Hematopoietic multipotent progenitor cell treated with erythropoietin and hydrocortisone succinate and interleukin-3 and kit ligand, for 4 days (in vitro differentiated cells): ENCODE measurements at places on chromosomes 6 and 20.
A peak's percentile ranks its signal among the peaks of the same experiment; 100 is the strongest.

DNA sequence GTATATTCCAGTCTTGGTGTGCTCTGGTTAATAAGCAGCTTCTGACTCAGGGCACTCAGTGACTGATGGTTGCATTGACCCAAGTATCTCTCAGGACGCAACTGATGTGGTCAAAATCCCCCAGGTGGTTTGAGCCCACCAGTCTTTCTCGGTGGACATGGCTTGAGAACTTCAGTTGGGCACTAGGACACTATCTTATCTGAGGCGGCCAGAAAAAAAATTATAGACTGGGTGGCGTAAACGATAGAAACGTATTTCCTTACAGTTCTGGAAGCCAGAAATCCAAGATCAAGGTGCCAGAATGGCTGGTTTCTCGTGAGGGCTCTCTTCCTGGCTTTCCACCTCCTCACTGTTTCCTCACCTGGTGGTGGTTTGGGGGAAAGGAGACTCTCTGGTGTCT lies 52.2 kb downstream of the PPP1R16B start:
- no peak for DNase-seq

DNA sequence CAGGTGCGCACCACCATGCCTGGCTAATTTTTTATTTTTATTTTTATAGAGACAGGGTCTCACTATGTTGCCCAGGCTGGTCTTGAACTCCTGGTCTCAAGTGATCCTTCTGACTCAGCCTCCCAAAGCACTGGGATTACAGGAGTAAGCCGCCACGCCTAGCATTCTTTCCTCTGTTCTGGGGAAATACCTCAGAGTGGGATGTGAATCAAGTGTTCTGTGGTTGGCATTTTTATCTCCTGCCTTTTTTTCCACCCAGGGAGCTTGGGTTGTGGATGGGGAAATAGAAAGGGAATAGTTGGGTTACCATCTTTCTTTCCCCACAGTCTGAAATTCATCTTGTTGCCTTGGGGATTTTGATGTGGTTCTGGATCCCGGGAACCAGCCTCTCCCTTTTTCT lies 24.1 kb downstream of the TFAP2C start:
- no peak for DNase-seq

DNA sequence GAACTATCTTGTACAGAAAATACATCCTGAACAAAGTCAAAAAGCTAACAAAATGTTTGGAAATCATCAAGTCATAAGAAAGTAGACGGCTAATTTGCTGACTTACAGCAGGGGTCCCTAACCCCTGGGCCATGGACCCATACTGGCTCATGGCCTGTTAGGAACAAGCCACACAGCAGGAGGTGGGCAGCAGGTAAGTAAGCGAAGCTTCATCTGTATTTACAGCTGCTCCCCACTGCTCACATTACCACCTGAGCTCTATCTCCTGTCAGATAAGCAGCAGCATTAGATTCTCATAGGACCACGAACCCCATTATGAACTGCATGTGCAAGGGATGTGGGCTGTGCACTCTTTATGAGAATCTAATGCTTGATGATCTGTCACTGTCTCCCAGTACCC lies 115.5 kb downstream of the CDK19 start:
- no peak for DNase-seq

DNA sequence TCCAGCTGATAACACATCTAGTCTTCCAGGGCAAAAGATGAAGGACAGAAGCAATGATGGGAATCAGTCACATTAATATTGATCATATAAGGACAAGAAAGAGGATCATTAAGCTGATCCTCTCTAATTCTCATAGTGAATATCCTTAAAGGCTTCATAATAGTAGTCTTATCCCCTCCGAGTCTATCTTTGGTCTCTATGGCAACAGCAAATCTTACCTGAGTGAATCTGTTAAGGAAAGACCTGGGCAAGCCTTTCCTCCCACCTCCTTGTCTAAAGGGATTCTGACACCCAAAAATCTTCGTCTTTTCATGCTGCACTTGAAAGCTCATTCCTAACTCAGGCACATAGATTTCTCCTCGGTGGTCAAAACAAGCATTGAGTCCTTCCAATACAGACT lies 86.4 kb upstream of the LYRM2 start:
- no peak for DNase-seq

DNA sequence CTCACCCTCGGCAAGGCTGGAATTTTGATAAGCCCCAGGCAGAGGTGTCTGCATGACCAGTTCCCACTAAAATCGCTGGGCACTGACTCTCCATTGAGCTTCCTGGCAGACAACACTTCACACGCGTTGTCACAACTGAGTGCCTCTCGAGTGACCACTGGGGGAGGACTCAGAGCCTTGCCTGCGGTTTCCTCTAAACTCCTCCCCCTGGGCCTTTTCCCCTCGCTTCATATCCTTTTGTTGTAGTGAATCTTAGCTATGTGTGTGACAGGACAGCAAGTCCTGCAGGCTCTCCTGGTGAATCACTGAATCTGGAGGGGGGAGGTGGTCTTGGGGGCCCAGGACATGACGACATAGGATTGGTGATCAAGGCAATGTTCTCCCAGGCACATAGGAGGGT lies 670.8 kb downstream of the PRKN start:
- DNase-seq = peak; percentile 7

- DNase-seq = no peak
Measured at GRCh38 chr6:111713236-111713635, 107.6 kb upstream of the TRAF3IP2 start.

DNA sequence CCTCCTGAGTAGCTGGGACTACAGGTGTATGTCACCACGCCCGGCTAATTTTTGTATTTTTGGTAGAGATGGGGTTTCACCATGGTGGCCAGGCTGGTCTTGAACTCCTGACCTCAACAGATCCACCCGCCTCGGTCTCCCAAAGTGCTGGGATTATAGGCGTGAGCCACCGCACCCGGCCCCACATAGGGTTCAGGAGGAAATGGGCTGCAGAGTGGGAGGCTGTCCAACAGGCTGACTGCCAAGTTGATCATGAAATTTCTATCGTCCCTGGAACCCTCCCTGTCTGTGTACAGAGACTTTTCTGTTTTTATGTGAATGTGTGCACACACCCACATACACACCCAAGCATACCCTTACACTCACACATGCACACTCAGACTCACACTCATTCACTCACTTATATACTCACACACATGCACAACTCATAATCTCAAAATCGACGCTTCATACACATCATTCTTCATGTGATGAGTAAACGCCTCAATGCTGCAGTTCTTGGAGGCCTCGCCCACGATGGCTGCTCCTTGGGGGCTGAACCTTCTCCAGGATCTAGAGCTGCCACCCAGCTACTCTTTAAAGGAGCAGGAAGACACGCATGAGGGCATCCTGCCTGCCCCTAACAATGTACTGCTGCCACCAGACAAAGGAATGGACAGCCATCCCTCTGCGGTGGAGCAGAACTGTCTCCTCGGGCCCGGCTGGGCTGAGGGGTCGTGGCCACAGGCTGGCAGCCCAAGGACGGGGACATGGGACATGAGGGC lies 35.6 kb downstream of the SUN5 start:
- peak; percentile 40 for DNase-seq

DNA sequence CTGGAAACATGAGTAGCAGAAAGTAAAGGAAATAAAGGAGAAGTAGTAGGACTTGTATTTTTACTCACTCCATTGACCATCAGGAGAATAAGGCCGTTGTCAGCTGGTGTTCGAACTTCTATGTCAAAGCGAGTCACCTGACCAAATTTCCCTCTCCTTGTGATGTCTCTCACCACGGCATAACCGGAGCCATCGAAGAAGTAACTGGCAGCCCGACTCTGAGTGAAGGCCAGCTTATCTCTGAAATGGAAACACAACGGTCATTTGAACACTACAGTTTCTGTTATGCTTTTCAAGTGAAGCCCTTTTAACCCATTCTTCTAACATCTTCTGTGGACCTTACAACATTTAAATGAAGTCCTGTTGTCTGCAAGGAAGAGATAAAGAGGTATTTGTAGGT lies 51.7 kb downstream of the FAM229B start:
- no peak for DNase-seq

DNA sequence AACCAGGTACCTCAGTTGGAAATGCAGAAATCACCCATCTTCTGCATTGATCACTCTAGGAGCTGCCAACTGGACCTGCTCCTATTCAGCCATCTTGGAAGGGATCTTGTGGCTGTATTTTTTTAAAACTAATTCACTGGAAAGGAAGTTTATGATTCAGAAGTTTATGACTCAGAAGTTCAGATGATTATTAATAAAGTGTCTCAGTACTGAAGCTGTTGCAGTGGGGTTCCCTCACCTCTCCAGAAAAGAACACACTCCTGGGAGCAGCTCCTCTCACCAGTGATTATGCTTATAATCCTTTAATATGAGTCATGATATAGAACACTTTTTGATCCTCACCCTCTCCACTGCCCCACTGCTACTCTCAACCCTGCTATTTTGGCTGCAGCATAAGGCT lies 291.2 kb upstream of the HS3ST5 start:
- DNase-seq = no peak

DNA sequence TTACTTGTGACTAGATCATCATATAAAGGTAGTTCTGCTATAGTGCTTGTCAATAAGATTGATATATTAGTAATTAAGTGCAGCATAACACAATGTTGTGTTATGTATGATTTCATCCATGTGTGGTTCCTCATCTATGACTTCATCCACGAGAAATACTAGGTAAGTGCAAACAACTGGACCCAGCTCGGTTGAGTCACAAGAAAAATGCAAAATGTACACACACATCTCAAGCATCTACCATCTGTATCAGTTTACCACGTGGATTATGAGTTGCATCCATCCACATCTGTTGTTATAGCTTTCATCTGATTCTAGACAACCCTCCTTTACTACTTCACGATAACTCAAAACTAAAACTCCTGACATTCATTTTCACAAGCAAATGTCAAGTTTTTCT lies 517.0 kb upstream of the CITED2 start:
- DNase-seq = no peak

GRCh38 chr6:90397929-90398674 lies 101.5 kb upstream of the BACH2 start:
- DNase-seq = peak; percentile 67

- peak; percentile 59 for DNase-seq
Measured at GRCh38 chr6:35496841-35497570, at the start of gene TEAD3. Gene TEAD3, minus strand, starts transcription at chr6:35497079.

DNA sequence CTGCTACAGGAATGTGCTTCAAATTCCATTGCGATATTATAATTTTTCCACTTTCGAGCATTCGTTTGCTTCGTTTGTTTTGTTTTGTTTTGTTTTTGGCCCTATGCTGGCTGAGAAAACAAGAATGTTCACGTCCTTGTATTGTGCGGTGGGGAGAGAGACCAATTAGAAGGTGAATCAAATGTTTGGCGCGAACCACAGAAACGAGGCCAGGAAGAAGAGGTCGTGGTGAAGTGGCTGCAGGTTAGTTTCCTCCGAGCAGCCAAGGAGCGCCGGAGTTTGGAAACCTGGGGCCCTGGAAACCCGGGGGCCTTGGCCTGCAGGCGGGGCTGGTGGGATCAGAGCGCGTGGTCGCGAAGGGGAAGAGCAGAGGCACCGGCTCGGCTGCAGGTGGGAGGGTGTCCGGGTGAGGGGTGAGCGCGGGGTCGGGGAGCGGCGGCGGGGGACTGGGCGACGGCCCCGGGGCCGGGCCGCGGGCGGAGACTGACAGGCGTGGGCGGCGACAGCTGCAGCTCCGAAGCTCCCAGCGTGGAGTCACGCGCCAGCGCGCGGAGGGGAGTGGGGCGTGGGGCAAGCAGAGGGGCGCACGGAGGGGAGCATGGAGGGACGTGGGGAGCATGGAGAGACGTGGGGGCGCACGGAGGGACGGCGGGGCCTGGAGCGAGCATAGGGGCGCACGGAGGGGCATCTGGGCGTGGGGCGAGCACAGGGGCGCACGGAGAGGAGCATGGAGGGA lies 141.5 kb upstream of the PDE10A start:
- no peak for DNase-seq

DNA sequence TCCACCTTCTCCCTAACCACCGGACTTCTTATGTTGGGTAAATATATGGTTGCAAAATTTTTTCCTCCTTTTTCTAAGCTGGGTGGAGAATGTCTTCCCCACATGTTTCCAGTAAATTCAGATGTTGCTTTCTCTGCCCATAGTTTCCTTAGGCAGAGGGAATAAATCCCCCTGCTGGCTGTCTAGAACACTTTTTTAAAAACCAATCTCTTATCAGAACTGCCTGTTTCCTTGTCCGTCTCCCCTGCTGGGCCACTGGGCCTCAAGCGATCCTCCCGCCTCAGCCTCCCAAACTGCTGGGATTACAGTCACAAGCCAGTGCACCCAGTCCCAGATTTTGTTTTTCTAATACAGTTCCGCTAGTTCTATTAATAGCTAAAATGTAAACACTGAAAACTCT lies 9.9 kb upstream of the WFDC2 start:
- peak; percentile 52 for DNase-seq

DNA sequence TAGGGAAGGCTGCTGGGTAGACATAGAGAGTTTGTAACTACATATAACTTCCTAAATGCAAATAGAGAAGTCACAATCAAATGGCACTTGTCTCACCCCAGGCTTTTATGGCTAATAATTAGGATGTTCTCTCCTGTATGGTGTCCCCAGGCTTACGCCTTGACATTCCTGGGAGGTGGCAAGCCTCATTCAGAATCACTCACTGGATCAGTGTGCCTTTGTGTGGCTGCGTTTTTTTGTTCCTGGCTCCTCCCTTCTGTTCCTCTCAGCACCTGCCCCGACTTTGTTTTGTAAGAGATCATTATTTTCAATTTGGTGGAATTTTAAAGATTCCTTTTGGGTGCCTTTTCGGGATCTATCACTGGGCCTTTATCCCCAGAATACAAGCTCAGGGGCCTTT lies 5.7 kb downstream of the LAMP5 start:
- no peak for DNase-seq

DNA sequence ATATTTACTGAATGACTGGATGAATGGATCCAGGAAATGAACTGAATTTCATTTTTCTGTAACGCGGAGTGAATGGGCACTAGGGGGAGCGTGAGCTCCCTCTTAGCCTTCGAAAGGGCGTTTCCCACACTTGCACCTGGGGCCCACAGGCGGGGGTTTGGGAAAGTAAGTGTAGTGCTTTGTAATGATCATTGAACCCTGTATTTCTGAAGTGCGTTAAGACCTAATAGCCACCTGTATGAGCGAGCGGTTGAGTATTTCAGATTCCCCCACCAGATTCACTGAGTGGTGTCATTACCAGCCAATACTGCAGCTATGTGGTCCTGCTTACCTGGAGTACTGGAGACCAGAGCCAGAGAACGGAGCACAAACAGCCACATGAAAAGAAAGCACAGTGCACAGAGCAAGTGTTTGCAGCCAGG lies 10.5 kb downstream of the SYTL3 start:
- peak; percentile 73 for DNase-seq

DNA sequence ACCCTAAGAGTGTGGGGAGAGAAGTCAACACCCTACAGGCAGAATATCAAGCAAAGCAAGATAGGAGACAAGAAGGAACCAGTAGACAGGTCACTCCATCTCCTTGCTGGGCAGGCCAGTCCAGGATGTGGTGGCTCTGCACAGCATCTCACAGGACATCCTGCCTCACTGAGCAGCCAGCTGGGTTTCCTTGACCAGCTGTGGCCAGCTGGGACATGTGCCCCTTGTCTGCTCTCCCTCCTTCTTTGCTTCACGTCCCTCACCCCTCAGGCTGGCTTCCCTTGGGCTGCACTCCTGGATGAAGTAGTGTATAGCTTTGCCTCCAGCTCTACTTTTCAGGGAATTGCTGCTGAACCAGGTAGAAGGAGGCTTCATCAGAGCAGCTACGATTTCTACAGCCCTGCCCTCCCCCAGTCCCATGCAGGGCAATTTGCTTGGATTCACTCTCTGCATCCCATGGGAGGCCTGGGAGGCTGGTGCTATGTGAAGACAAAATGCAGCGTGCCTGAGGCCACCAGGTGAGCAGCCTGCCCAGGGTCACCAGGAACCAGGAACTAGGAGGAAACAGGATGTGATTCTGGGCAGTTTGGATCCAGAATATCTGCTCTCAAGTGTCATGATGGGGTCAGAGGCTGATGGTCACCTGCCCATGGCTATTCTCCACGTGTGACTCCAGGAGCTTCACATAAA lies 110.0 kb upstream of the PMEPA1 start:
- DNase-seq = no peak
